ENCODE measurements at places on chromosomes 1 and 21.

GRCh38 chr1:114238053-114238452 is 84.4 kb upstream of the SYT6 start:
- DNase-seq = no peak

GRCh38 chr1:119002028-119002686 is 14.0 kb upstream of the TBX15 start:
- DNase-seq = no peak

DNA sequence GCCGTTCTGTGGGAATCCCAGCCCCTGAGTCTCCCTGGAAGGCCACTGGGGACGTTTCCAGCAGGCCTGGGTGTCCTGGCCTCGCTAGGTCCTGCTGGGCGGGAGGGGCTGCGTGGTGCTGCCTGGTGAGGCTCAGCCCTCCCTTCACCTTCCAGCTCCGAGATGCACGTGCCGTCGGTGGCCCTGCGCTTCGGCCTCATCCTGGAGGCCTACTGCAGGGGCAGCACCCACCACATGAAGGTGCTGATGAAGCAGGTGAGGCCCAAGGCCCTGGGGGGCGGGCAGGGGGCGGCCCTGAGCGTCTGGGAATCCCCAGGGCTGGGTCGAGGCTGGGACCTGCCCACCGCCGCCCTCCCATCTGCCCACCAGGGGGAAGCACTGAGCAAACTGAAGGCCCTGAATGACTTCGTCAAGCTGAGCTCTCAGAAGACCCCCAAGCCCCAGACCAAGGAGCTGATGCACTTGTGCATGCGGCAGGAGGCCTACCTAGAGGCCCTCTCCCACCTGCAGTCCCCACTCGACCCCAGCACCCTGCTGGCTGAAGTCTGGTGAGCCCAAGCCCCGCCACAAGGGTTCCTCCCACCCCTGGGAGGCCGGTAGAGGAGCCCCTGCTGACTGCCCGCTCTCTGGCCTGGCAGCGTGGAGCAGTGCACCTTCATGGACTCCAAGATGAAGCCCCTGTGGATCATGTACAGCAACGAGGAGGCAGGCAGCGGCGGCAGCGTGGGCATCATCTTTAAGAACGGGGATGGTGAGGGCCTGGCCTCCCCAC is 70.3 kb downstream of the PIK3CD start:
- peak; percentile 75 for DNase-seq

- no peak for DNase-seq
These were observed 34.5 kb downstream of the EPS15 start for GRCh38 chr1:51484591-51484990.

- no peak for DNase-seq
These were observed 13.0 kb upstream of the GPR137B start for GRCh38 chr1:236129306-236129705.

DNA sequence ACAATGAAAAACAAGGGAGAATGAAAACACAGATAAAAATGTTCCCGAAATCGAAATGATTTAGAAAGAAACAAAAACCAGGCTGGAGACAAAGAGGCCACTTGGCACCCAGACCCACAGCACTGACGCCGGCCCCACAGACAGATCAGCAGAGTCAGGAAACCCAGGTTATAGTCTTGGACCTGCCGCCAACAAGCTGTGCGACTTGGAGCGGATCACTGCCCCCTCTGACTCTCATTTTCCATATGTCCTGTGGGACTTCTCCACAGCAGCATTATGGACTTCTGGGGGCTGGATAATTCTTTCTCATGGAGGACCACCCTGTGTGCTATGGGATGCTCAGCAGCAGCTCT is 72.4 kb downstream of the MATN1 start:
- no peak for DNase-seq
